Brain (organoid and tissue), 16 donors: ENCODE measurements at places on chromosomes 3 and 15.
A peak's percentile ranks its signal among the peaks of the same experiment; 100 is the strongest.

DNA sequence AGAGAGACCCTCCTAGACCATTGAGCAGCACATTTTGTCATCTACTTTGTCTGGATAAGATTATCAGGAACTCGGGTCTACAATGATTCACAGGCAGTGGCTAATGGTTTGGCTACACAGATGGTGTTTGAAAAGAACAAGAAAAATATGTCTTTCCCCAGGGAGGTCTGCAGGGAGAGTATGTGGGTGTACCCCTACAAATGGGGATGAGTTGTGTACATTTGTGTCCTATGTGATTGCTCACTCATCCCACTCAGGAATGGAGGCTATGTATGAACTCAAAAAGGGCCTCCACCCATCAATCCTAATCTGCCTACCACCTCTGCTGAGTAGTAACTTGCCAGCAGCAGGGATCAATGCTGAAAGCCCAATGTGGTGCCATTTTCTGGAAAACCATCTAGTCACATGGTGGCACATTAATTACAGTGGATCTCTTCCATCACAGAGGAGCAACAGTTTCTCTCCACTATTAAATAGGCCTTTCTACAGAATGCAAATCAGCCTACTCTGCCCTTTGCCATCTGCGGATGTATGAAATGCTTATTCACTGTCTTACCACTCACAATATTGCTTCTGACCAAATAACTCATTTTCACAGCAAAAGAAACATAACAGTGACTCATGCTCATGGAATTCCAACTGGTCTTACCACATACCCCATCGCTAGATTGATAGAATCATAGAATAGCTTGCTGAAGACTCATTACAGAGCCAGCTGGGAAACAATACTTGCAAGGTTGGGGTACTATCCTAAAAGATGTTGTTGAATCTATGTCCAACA lies 48.3 kb upstream of the TRIM42 start:
- no peak for DNase-seq

DNA sequence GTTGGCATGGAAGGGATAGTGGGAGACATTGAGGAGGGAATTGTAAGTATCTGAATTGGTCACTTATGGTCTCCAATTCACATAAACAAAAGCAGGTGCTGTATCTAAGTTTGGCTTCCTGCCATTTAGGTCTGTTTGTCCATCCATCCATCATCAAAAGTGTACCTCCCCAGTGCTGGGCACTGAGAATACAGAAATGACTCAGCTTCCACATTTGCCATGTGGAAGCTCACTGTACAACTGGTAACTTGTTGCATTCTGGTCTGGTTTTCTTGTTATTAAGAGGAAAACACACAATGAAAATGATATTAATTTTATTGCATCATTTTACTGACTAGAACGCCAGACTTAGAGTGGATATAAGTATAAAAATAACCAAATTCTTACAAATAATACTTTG lies 30.9 kb upstream of the MUC13 start:
- DNase-seq = no peak

- no peak for DNase-seq
Measured at GRCh38 chr15:58746174-58746573, 3.3 kb downstream of the ADAM10 start.

GRCh38 chr3:8553405-8553804 lies 51.8 kb downstream of the LMCD1 start:
- no peak for DNase-seq

GRCh38 chr15:72116731-72117485 lies 1.0 kb downstream of the MYO9A start:
- peak; percentile 49 for DNase-seq

GRCh38 chr3:107985496-107985895 lies 105.3 kb downstream of the CD47 start:
- no peak for DNase-seq

DNA sequence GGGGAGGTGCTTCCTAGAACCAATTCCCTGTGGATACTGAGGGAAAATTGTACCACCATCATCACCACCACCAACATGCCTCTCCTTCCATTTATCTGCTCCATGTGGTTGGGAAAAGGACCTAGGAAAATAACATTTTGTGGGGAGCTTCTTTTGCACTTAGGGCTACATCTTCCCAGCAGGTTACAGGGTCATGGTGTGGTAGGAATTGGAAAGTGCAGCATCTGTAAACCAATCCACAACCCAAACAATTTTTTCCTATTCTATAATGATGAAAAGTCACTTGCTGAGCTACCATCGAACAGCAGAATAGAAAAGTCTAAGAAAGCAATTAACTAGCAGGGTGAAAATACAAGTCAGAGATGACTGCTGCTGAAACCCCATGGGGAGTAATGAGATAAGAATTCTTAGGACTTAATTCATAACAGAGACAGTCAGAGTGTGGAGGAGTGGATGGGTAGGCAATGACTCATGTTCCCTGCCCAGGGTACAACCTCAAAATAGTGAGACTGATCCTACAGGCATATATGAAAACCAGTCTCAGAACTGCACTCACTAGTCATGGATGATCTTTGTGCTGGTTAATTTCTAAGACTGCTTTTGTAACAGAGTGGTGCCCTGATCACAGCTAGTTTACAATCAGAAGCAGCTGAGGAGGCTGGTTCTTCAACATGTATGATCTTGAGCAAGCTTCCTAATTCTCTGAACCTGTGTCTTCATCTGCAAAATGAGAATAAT lies 38.1 kb upstream of the LEKR1 start:
- no peak for DNase-seq

GRCh38 chr3:173778251-173778650 lies 380.7 kb downstream of the NLGN1 start:
- DNase-seq = no peak

DNA sequence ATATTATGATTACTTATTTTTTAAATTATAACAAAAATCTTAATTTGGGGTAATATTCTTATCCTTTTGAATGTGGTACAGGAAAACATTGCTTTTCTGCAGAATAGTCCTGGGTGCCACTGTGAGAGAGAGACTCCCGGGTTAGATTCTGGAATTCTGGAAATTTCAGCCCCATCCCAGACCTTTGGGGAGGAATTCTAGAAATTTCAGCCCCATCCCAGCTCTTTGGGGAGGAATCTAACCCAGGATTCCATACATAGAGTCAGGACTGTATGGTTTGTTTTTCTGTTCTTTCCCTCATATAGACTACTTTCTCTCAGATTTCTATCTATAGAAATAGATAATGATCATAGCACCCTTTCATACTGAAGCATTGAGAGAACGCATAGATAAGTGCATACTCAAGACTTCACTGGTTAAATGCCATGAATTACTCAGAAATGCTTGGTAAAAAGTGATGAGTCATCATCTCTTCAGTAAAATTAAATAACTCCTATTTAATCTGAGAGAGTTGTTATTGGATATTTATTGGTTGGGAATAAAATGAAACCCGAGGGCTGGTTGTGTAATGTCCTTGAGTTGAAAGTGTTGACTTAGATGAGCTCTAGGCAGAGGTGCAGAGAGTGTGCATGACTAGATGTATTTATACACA lies 8.3 kb downstream of the EIF2AK4 start:
- no peak for DNase-seq

DNA sequence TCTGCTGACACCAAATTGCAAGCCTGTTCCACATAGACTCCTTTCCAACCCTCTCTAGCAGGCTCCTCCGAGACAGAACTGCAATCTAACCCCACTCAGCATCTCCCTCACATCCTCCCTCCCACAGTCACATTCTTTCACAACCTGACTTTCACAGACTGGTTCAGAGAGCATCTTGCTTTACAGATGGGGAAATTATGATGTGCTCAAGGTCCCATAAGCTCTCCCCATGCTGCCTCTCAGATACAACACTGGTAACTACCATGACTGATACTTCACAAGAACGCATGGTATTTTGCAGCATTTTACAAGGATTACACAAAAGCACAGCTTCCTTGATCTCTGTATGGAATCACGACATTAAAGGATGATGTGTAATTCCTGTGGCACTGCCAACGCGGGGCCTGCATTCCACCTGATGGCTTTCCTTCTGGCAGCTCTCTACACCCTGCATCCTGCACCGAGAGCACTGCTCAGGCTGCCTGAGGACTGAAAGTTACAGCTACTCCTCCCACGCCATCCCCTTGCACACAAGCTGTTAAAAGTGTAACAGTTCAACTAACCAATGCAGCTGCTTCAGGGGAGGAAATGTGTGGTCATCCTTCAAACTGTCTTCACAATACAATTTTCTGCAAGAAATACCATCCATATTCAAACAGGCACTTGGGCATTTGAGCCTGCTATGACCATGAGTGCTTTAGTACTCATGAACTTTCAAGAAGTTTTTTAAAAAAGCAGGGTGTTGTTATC lies 27.6 kb downstream of the TBC1D2B start:
- peak; percentile 46 for DNase-seq

DNA sequence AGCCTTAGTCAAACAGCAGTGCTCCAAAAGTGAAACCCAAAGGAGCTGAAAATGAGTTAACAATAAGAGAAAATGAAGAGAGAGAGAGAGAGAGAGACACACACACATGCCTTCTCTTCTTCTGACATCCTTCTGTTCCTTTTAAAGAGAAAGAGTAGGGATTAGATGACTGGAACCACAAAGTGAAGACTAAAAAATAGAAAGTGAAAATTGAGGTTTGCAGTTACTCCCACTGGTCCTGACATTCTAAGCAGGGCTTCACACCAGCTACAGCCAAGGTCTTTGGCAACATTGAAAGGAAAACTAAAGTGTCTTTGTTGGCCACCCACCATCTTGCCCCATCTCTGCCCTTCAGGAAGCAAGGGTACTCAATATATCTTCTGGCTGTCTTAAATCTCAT lies 59.2 kb downstream of the USP50 start:
- DNase-seq = no peak

GRCh38 chr15:57680021-57680420 lies 26.5 kb upstream of the POLR2M start:
- no peak for DNase-seq

DNA sequence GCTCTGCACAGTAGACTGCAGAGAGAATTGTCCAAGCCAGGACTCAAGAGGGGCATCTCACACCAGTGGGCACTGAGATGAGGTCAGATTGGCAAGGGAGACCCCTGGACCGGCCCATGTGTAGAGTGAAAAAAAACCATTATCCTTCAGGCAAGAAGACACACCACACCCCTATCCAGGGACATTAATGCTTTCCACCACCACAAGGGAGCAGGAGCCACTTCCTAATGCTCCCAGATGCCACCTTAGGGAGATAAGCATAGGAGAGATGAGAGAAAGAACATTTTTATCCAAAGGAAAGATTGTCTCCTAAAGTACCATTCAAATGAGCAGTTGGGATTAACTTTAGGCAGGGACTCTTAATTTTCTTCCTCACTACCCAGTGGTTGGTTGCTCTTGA lies 109.6 kb upstream of the PTX3 start:
- DNase-seq = no peak

- no peak for DNase-seq
Measured at GRCh38 chr3:23816721-23817120, 11.0 kb downstream of the UBE2E1 start.

DNA sequence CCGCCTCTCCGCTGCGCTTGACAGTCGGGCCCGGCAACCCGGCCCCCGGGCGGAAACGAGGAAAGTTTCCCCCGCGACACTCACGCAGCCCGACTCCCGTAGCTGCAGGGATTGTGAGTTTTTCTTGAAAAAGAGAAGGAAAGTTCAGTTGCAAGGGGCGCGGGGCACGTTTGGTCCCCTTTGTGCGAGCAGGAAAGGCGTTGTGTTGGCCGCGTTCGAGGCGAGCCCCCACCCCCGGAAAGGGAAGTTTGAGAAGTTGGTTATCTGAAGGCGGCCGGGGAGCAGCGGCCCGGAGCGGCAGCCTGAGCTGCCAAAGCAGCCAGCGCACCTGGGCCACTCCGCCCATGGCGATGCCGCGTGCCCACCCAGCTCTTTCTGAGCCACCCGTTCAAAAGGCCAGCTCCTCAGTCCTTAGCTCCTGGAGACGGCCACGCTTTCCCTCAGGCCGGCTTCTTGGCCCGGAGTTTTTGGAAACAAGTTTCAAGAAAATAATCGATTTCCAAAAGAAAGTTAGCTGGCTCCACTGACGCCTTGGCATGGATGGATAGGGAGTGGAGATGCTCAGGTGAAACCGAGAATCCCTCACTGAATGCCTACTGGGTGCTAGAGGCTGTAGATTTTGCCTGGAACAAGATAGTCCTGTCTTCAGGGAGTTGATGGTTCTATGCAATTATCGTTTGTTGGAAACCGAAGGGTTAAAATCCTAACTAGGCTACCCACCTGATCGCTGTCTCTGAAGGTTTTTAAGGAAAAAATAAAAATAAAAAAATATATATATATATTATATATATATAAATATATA lies 832 bp downstream of the TGFBR2 start:
- DNase-seq = peak; percentile 8

DNA sequence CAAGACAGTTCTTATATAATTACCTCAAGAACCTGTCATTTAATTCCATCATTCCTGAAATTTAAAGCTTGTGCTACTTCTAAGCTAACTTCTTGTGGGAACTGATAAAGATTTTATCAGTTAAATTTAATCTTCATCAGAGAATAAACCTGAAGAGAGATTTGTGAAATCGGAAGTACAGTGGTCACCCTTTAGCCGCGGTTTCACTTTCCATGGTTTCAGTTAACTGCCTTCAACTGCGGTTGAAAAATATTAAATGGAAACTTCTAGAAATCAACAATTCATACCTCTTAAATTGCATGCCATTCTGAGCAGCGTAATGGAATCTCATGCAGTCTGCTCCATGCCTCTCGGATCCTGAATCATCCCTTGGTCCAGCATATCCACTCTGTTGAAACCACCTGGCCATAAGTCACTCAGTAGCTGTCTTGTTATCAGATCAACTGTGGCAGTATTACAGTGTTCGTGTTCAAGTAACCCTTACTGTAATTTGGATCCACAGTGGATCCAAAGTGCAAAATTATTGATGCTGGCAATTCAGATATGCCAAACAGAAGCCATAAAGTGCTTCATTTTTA lies 626.1 kb downstream of the CADM2 start:
- no peak for DNase-seq

DNA sequence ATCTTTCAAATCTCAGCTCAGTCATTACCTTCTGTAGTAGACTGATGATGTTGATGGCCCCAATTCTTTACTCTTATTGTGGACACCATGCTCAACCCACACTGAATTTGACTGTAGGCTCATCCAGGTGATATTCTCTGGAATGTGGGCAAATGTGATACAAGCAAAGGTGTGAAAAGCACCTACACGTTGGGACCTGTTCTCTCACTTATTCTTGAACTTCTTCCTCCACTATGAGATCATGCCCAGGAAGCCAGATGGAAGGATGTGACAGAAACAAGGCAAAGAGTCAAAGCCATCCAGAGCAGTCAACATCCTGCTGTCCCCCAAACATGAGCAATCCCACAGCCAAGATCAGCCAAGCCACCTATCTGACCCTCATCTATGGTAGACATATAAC lies 471.2 kb upstream of the UBE2E2 start:
- no peak for DNase-seq

- DNase-seq = no peak
Measured at GRCh38 chr3:115928376-115928775, 305.1 kb downstream of the GAP43 start.

- DNase-seq = no peak
Measured at GRCh38 chr3:56137415-56137814, 330.9 kb downstream of the ERC2 start.

- no peak for DNase-seq
Measured at GRCh38 chr15:52579852-52580251, 11.0 kb upstream of the ARPP19 start.
